ENCODE measurements at places on chromosomes 6 and 20. TPM values are rescaled to one million over a fixed set of nuclear protein-coding genes. Genes with fewer than 3 reads are reported as not detected.
A peak's percentile ranks its signal among the peaks of the same experiment; 100 is the strongest.

DNA sequence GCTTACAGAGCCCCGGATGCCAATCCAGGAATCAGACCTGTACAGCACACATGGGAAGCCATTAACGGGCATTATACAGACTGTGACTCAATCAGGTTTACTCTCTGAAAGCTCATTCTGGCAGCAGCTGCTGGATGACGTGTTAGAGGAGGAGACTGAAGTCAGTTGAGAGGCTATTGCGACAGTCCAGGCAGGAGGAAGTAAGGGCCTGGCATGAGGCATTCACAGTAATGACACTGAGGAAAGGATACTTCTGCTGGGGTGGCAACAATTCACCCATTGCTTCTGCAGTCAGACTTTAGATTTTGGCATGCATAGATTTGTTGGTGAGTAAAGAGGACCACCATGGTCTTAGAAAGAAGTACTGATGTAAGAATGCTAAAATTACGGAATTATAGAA, 151.0 kb upstream of the HEY2 start:
- H3K4me1 ChIP-seq: peaks cover 5% of the 10 kb centered on the region
- H3K4me3 ChIP-seq: no peak overlapping the region
- no peaks in the 10 kb centered on the region for H3K36me3 ChIP-seq
- no peaks in the 10 kb centered on the region for H3K27me3 ChIP-seq
- H3K27ac ChIP-seq: no peak overlapping the region
- DNase-seq: peak; percentile 68

GRCh38 chr6:41065550-41066026, 6.6 kb downstream of the OARD1 start:
- H3K27me3 ChIP-seq: no peaks in the 10 kb centered on the region
- H3K4me3 ChIP-seq: no peak overlapping the region
- peaks cover 3% of the 10 kb centered on the region for H3K4me1 ChIP-seq
- no peak overlapping the region for H3K27ac ChIP-seq

SMIM29 gene
- total RNA-seq: 45.2 TPM

DNA sequence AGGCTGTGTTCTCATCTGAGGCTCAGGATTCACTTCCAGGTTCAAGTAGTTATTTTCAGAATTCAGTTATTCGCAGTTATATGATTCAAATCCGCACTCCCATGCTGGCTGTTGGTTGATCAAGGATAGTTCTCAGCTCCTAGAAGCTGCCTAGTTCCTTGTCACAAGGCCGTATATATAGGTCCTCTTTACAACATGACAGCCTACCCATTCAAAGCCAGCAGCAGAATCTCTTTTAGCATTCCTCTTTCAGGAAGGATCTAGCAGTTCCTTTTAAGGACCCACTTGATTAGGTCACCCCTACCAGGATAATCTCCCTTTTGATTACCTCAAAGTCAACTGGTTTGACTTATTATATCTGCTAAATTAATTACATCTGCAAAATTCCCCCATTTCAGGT, 23.8 kb upstream of the LAMP5 start:
- DNase-seq: no peak
- H3K27me3 ChIP-seq: no peaks in the 10 kb centered on the region
- H3K36me3 ChIP-seq: no peaks in the 10 kb centered on the region
- H3K27ac ChIP-seq: no peak overlapping the region
- H3K4me3 ChIP-seq: no peak overlapping the region

DNA sequence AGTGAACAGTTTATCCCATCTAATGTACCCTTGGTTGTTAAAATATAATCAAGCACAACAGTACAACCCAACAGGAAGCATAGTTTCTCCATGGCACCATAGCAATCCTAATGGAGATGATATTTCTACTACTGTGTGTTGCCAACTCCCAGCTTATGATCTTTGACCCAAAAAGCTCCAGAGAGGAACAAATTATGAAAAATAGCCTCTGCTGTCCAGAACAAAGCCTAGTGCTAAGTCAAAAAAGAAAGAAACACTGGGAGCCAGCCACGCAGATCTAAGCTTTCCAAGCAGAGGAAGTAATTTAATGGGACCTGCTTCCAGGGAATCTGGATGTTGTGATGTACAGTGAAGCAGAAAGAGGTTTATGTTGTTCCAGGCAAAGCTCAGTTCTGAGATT, 52.2 kb upstream of the TASP1 start:
- H3K27ac ChIP-seq: no peak overlapping the region
- no peaks in the 10 kb centered on the region for H3K27me3 ChIP-seq
- H3K4me3 ChIP-seq: no peak overlapping the region

MEP1A gene
- not detected for total RNA-seq
